Stimulated activated CD8-positive, alpha-beta memory T cell treated with anti-CD3 and anti-CD28 coated beads, Interleukin-7, amount 100 ng/mL, for 4 hours (primary cell): ENCODE measurements at places on chromosomes 12 and 14.

- no peak for DNase-seq
Measured at GRCh38 chr14:95057147-95057546, 100.2 kb downstream of the DICER1 start.

DNA sequence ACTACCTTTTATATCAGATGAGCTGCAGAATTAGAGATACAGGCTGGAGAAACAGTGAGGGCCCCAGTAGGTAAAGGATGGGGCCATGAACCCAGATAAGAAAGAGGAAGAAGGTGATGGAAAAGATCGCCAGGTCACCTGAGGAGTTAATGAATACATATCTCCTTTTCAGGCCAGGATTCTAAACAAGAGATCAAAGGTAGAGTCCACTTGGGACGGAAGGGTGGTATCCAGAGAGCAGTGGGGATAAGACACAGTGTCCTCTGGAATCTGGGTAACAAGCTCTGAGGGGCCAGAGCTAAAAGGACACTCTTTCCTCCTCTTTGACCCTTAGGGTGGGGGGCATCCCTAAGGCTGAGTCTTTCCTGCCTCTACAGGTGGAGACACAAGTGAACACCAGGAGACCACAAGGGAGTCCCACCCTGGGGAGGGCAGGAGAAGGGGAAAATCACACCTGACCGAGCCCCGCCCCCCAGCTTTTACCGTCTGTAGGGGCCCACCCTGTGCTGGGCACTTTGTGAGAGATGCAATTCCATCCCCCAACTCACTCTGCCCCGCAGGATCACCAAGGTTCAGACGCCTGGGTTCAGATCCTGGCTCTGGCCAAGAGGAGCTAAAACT is 27.3 kb downstream of the SERPINA1 start:
- DNase-seq: no peak

DNA sequence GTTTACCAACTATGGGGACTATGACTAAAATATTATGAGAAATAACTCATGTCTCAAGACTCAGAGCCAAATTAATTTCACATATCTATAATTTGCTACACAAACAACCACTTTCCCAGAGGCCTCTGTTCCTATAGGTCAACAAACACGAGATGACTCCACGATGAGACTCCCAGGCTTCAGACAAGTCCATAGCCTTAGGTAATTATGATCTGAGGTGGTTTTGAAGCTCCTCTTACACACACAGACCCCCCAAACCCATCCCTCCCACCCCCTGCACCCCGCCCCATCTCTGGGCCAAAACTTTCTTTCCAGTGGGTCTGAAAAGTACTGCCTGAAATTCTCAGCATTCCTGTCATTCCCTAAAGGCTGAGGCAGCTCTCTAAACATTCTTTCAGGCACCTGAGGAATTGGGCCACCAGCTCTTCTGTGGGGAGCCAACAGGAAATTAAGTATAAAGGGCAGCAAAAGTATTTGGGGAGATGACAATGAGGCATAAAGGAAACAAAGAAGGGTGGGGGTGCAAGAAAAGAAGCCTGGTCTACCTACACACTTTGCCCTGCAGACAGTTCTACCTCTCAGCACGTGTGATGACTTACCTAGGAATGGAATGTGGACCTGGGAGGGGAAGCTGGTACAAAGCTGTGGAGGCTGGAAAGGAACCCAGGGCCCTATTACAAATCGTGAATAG is 143.6 kb downstream of the PAWR start:
- DNase-seq: no peak

DNA sequence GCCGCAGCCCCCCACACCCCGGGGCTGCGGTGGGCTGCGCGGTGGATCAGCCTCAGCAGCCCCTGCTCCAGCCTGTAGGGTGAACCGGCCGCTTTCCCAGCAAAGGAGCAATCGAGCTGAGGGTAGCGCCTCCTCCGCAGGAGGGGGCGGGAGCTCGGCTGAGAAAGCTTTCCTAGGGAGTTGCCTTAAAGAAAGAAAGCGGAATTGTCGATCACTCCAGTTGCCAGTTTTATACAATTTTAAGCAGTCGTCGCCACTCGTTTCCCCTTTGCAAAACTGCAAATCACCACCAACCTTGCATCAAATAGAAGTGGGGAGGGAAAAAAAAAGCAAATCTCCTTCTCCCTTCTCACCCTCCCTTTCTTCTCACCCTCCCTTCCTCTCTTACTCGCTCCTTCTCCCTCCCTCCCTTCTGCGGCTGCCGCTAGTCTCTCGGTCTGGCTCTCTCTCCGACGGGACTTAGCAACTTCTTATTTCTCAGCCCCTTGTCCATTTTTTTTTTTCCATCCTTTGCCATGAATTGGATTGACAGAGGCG is at the start of gene PDE3A:
Gene PDE3A (plus strand): TSS at position 424 of the 537 bp plus-strand sequence. CDS start 748 bp downstream, outside the sequence.
- DNase-seq: no peak

DNA sequence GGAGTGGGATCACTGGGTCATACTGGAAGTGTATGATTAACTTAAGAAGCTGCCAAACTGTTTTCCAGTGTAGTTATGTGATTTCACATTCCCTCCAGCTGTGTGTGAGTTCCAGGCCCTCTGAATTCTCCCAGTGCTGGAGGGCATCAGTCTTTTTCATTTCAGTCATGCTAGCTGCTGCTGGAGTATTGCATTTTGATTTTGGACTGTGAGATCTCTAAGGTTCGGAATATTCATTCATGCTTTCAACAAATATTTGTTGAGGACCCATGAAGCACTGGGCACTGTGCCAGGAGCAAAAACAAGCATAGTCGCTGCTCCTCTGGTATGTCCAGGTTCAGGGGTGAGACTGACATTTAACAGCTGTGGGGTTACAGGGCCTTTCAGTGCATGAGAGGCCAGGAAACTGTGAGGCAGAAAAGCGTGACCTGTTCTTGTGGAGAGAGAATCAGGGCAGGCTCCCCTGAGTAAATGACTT is 133.2 kb downstream of the SCARB1 start:
- no peak for DNase-seq

- DNase-seq: no peak
Measured at GRCh38 chr12:132154341-132154761, 10.1 kb downstream of the NOC4L start.

DNA sequence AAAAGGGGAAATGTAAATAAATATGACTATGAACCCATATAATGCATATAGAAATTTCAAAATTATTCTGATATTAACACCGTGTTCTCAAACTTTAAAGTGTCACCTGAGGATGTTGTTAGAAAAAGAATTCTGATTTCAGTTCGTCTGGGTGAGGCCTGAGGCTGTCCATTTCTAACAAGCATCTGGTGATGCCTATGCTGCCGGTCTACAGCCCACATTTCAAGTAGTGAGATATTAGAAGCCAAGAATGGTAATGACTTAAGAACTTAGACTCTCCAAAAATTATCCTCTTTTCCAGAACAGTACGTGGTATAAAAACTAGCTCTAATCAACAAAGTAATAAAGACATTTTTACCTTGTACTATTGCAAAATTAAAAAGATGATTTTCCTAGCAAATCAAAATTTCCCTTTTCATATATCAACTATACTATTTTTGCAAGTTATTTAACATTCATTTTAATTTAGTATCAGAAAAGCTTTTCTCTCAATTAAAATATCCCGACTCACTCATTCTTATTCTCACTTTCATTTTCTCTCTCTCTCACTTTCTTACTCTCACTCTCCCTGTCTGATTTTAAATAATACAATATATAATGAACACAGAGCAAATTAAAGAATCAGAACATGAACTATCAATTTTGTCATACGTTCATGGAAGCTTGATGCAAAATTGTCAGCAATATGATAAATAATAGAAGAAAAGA is 35.0 kb downstream of the PIK3C2G start:
- no peak for DNase-seq

- no peak for DNase-seq
Measured at GRCh38 chr12:26130728-26131127, 5.9 kb upstream of the BHLHE41 start.
